ENCODE measurements at places on chromosomes 1 and 21. TPM values are rescaled to one million over a fixed set of nuclear protein-coding genes. Genes with fewer than 3 reads are reported as not detected.

DNA sequence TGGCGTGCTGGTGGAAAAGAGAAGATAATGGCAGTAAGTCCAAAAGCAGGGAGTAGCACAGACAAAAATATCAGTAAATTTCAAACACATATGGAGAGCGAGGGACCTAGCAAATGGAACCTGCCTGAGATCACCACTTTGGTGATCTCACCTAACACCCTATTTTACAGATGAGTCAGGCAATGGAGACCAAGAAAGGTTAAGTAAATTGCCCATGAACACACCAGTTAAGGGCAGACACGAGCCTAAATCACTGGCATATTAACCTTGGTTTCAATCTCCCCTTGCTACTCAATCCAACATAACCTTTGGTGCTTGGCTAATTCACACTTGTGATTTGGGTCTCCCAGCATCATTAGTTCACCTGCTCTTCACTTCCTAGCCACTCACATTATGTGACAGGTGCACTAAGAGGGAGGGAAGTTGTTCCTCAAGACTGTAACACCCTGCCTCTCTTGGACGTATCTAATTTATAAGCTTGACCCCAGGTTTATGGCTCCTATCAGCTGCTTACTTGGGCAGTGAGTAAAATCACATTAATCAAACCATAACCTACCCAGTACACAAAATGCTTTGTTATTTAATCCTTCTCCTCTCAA lies 11.5 kb downstream of the ZNF697 start:
- no peaks in the 10 kb centered on the region for H3K27me3 ChIP-seq
- no peak overlapping the region for H3K27ac ChIP-seq
- H3K4me1 ChIP-seq, result no peaks in the 10 kb centered on the region
- no peak overlapping the region for H3K4me3 ChIP-seq
- no peak for DNase-seq

DNA sequence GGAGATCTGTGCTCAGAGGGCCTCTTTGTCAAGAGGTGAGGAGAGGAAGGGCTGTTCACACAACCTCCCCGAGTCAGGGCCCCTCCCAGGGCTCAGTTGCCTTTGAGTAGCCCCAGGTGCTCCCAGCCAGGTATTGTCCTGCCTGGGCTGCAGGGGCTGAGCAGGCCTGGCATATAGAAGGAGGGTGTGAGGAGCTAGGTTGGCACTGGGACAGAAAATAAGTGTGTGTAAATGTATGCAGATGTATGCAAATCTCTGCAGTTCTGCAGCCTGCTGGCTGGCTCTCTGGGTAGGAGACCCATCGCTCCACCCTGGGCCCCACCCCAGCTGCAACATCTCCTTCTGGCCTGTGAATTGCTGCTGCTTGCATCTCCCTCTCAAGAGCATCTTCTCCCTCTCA lies 52.4 kb downstream of the NAV1 start:
- H3K27ac ChIP-seq, result no peak overlapping the region
- no peaks in the 10 kb centered on the region for H3K36me3 ChIP-seq
- H3K27me3 ChIP-seq, result no peaks in the 10 kb centered on the region
- no peak overlapping the region for H3K4me3 ChIP-seq

DNA sequence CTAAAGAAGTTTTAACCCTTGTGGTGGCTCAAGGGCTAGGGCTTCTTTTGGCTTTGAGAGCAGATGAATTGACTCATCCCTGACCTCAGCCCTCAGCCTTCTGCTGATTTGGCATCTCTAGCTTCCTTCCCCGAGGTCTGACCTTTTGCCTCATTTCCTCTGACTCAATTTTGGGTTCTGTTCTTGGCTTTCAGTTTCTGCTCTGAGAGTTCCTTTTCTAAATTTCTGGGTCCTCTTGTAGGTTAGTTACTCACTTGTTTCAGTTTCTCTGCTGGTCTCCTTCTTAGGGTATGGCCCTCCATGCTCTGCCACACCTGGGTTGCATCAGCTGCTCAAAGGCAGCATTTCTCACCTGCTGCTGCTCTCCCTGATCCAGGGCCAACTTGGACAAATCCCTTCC lies 19.4 kb downstream of the PDE4B start:
- no peaks in the 10 kb centered on the region for H3K4me1 ChIP-seq
- H3K27me3 ChIP-seq, result no peaks in the 10 kb centered on the region
- DNase-seq, result no peak
- no peak overlapping the region for H3K27ac ChIP-seq

The DPT gene
- total RNA-seq, result not detected

DNA sequence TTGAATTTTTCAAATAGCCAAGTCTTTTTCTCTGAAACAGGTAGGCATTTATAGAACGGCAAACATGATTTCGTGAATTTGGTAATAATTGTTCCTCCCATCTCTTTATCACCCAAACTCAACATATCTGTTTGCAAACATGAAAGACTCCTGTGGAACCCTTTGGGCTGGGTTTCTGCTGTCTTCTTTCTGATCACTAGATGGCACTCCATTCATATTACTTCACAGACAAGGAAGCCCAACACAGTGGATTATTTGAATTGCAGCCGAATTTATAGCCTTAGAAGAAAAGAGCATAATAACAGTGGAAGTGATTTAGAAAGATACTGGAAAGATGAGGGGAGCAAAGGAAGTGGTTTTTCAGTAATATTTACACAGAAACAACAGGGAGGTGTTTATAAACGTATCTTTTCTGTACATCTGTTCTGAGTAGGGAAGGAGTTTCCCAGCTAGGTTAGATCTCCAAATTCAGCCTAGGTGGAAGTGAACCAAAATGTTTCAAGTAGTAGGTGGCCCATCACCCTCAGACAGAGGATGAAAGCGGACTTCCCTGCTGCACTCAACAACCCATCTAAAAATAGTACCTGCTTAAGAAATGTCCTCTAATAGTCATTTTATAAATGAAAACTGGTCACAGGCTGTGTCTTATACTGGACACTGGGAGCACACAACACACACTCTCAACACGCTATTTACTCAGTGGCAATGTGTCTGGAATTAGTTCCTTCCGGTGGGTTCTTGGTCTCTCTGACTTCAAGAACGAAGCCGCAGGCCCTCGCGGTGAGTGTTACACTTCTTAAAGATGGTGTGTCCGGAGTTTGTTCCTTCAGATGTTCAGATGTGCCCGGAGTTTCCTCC lies 67.6 kb downstream of the MAP3K21 start:
- H3K27me3 ChIP-seq, result no peaks in the 10 kb centered on the region
- H3K27ac ChIP-seq, result no peak overlapping the region
- no peak for DNase-seq
- peaks cover 9% of the 10 kb centered on the region for H3K4me1 ChIP-seq

GRCh38 chr1:180080439-180080838 lies 74.2 kb upstream of the QSOX1 start:
- H3K27me3 ChIP-seq, result no peaks in the 10 kb centered on the region
- no peak overlapping the region for H3K4me3 ChIP-seq
- H3K27ac ChIP-seq, result no peak overlapping the region
- H3K4me1 ChIP-seq, result no peaks in the 10 kb centered on the region
- DNase-seq, result no peak

- no peaks in the 10 kb centered on the region for H3K36me3 ChIP-seq
- no peaks in the 10 kb centered on the region for H3K27me3 ChIP-seq
- H3K27ac ChIP-seq, result peak overlapping the region; percentile 77
- no peak overlapping the region for H3K4me3 ChIP-seq
- DNase-seq, result no peak
Observed at GRCh38 chr1:47942240-47942629, 55.0 kb downstream of the TRABD2B start.

The DESI2 gene
- 47.7 TPM for total RNA-seq

GRCh38 chr1:185070051-185070450 lies 24.7 kb downstream of the RNF2 start:
- H3K27ac ChIP-seq, result no peak overlapping the region
- DNase-seq, result no peak
- no peaks in the 10 kb centered on the region for H3K27me3 ChIP-seq
- H3K4me3 ChIP-seq, result no peak overlapping the region

- H3K36me3 ChIP-seq, result no peaks in the 10 kb centered on the region
- no peaks in the 10 kb centered on the region for H3K27me3 ChIP-seq
- H3K4me1 ChIP-seq, result peaks cover 21% of the 10 kb centered on the region
Observed at GRCh38 chr1:208105756-208106155, 138.4 kb downstream of the PLXNA2 start.

The RGS8 gene
- not detected for total RNA-seq

The FCRL1 gene
- not detected for total RNA-seq

The TAL1 gene
- total RNA-seq, result 12.2 TPM

GRCh38 chr1:1434131-1434823 lies 1.2 kb upstream of the VWA1 start:
- DNase-seq, result no peak
- peak overlapping the region; percentile 89 for H3K27ac ChIP-seq
- H3K4me3 ChIP-seq, result no peak overlapping the region
- no peaks in the 10 kb centered on the region for H3K36me3 ChIP-seq
- H3K27me3 ChIP-seq, result no peaks in the 10 kb centered on the region

The CHIT1 gene
- not detected for total RNA-seq

GRCh38 chr1:47865881-47866535 lies 131.2 kb downstream of the TRABD2B start:
- H3K36me3 ChIP-seq, result no peaks in the 10 kb centered on the region
- no peak overlapping the region for H3K27ac ChIP-seq
- no peak overlapping the region for H3K4me3 ChIP-seq
- H3K4me1 ChIP-seq, result peaks cover 16% of the 10 kb centered on the region

- H3K36me3 ChIP-seq, result no peaks in the 10 kb centered on the region
- H3K27ac ChIP-seq, result no peak overlapping the region
- no peaks in the 10 kb centered on the region for H3K27me3 ChIP-seq
- DNase-seq, result no peak
Observed at GRCh38 chr1:55155522-55155921, 59.6 kb downstream of the USP24 start.

Data from Caco-2 (cell line).